ENCODE measurements at places on chromosomes 16 and 17.

DNA sequence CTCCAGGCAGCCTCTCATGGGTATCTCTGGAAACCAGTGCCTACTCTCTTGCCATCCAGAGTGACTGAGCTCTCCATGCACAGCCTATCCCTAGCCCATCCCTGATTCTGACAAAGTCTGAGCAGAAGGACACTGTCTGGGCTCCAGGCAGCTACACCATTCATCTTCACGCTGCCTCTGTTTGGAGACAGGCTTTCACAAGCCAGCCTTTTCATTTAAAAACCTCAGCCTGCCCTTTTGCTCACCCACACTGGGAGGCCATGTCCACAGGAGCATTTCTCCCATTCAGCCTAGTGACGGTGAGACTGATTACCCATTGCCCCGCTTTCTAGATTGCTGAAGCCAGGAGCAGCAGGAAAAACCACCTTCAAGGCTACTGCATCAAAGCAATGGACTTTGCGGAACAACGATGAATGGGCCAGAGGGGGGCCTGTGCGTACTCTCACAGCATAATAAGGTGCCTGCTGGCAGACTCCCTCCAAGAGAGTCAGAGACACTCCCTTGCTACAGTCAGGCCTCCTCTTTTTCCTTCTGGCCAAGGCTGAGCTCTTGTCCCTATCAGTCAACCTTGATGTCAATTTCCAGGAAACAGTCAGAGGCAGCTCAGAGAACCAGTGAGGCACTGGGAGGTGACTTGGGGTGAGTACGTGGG lies 24.7 kb upstream of the CDH13 start:
- DNase-seq, result no peak

DNA sequence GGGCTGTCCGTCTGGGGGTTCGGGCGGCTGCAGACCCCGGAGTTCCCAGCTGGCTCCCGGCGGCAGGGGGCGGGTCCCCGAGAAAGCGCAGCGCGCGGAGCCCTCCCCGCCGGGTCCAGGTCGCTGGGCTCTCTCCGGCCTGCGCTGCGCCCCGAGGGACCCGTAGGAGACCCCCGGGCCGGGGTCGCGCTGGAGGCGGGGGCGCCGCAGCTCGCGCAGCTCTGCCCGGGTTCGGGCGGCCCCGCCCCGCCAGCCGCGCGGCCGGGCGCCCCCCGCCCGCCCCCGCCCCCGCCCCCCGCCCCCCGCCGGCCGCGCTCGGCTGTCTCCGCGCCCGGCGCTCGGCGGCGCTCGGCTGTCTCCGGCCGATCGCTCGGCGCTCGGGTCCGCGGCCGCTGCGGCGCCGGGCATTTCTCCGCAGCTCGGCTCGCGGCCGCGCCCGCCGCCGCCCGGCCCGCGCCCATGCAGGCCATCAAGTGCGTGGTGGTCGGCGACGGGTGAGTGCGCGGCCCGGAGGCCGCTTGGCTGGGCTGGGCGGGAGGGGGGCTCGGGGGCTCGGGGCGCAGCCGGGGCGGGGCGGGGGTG lies at the start of gene RAC3:
RAC3 (plus strand) TSS at position 376 of the 582 bp plus-strand sequence; CDS start at position 460, 84 bp downstream.
- DNase-seq, result no peak

DNA sequence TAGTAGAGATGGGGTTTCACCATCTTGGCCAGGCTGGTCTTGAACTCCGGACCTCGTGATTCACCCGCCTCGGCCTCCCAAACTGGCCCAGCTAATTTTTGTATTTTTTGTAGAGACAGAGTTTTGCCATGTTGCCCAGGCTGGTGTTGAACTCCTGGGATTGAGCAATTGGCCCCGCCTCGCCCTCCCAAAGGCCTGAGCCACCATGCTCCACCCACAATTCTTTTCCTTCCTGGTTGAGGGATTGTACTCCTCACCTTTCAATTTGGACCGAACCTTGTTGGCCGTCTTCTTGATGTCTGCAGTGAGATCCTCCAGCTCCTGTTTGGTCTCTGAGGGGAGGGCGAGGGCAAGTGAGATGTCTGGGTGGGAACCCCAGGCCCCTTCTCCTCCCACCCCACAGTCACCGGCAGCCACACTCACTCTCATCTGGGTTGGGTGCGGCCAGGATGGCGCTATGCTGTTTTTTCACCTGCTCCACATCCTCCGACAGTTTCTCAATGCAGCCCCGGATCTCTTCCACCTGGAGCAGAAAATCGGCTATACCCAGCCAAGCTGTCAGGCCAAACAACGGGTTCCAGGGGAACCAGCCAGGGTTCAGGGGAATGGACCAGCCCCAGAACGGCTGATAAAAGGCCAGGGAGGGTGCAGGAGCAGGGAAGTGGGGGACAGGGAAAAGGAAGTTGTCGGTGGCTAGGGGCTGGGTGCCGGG lies 9.6 kb downstream of the STX1B start:
- DNase-seq, result no peak

GRCh38 chr17:50269477-50270434 lies 4.5 kb upstream of the TMEM92 start:
- DNase-seq, result peak; percentile 78

DNA sequence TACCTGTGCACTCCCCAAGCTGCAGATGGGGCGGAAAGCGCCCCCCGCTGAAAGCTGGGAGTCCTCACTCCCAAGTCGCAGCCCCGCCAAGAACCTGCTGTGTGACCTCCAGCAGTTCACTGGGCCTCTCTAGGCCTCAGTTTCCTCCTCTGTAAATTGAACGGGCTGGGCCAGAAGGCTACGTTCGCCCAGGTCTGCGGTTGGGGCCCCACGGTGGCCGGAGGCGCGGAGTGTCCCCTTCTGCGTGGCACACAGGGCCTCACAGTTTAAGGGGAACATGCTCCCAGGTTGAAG lies 628 bp downstream of the GALK1 start:
- peak; percentile 80 for DNase-seq

DNA sequence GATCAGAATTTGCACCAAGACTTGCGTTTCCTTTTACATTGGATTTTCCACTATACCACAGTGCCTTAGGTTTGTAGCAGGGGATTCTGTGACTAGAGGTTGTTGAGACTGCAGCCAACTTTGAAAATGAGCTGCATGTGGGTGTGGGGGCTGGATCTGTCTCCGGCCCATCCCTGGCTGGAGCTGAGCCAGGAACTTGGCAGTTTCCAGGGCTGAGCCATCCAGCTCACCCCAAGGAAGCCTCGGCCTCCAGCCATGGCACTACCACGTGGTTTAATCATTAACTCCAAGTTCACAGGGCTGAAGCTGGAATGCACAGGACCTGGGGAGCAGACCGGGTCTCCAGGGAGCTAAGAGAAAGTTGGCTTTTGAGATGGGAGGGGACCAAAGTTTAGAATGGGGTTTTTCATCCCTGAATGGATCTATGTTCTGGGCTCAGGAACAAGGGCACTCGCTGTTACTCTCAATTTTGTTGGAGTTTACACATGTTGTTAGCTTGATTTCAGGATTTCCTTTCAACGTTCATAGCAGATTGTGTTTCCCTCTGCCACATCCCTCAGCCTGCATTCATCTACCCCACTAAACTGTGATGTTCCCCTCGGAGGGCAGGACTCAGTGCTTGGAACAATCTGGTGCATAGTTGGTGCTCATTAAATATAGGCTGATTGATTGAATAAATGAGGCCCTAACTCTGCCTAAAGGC lies 42.3 kb upstream of the HNF1B start:
- DNase-seq, result no peak

DNA sequence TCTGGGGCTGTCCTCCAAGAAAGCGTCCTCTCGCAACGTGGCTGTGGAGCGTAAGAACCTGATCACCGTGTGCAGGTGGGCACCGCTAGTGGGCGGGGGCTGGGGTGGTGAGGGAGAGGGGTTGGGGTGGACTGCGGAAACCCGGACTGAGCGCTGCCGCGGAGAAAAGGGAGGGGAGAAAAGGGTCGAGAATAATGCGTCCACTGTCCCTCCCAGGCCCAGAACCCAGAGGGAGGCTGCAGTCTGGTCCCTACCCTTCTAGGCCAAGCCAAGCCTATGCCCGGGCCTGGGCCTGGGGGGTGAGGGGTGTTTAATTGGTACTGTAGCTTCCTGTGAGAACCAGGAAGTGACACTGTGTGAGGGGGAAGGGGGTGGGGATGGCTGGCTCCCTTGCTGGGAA lies 464 bp downstream of the RUNDC3A start:
- DNase-seq, result no peak

DNA sequence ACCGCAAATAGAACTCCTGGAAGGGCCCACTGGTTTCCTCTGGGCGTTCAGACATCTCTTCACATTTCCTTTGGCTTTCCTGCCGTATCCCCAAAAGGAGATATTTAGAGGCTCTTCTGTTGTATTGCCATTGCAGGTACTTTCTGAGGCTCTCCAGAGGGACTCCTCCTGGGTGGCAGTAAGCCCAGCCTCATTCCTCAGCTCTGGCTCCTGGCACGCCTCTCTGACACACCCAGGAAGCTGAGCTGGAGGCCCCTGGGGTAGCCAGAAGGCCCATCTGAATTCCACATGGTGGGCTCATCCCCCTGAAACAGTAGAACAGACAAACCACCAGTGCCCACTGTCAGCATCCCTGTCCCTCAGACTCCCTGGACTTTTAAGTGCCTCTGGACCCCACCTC lies 206.7 kb downstream of the PARN start:
- no peak for DNase-seq

DNA sequence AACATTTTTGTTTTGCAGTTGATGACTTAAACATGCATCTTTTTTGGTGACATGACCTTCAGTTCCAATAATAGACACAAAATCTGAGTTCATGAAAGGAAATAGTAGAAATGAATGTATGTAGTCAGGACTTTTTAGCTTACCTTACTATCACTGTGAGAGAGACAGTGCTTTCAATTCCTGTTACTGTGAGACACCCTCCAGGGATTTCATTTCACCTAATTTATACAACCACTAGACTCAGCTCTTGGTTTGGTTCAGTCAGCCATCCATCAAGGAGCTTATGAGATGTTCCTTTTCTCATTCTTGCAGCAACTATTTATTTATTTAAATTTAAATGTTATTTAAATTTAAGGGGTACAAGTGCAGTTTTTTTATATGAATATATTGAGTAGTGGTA lies 77.9 kb downstream of the MAP2K4 start:
- DNase-seq, result no peak

DNA sequence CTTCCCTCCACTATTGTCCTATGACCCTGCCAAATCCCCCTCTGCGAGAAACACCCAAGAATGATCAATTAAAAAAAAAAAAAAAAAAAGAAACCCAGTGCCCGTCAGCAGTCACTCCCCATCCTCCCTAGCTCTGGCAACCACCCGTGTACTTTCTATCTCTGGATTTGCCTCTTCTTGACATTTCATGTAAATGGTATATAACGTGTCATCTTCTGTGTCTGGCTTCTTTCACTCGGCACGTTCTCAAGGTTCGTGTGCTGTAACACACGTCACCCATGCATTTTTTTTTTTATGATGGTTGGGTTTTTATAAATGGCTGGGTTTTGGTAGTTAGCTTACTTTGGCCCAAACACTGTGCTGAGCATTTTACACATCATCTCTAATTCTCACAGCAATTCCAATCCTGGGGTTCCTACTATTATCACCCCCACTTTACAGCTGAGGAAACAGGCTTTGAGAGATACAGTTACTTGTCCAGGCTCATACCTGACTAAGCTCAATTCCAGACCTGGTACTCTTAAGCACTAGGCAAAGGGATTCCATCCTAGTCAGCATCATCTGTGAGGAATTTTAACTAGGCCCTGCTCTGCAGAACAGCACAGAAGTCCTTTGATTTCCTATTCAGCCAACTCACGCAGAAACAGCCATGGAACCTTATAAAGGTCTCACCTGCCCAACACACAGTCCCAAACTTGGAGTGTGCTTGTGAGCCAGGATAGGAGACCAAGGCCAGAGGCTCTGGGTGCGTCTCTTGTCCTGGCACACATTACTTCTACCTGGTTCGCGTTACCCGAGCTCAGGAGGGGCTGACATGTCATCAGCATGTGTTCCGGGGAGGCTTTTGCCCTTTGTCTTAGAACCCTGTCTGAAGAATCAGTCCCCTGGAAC lies 11.7 kb downstream of the NDUFAB1 start:
- no peak for DNase-seq

DNA sequence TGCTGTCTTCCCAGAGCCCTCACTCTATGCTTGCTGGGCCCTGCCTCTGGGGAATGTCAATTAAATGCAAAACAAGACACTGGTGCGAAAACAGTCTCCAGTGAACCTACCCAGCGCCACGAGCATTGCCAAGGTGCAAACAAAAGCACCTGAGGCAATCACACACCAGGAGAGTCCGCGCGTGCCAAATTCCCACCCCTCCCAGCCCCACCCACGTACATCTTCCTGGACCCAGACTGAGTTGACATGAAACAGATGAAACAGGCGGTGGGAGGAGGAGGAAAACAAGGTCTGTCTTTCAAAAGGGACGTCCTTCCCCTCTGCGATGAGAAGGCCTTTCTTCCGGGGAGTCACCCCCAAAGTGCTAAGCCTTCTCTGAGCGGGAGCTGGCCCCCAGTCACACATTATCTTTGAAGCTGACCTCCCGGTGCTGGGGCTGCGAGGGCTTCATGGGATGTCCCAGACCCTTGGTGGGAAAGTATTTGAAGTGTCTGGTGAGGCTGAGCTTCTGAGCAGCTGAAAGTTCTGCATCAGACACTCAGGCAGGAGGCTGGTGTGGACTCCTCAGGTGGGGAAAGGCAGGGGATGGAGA lies 200.4 kb downstream of the AXIN2 start:
- DNase-seq, result no peak

DNA sequence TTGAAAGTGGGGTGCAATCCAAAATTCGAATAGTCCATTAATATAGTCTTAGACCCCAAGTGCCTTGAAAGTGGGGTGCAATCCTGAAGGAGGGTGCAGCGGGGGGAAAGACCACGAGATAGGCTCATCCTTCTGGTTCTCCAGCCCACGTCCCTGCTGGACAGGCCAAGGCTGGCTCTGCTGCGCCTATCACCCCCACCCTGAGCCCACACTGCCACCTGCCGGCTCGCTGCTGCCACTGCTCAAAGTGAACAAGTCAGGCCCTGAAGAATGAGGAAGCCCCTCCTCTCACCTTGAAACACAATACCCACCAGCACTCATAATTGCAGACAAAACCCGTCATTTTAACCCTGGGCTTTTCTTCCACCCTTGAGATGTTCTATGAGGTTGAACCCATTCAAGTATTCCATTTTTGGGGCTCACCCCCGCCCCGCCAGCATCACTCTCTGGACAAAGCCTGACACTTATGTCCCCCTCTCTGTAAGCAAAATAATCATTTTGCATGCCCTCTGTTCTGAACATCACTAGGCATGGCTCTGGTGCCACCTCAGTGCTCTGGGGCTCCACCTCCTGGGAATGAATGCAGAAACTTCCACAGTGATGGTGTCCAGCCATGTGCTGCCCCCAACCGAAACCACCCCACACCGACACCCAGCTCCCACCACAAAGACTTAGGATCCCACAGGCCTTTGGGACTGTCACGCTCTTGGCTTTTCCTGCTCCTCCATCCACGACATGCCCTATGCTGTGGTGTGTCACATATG lies 56.8 kb downstream of the BEAN1 start:
- peak; percentile 89 for DNase-seq

DNA sequence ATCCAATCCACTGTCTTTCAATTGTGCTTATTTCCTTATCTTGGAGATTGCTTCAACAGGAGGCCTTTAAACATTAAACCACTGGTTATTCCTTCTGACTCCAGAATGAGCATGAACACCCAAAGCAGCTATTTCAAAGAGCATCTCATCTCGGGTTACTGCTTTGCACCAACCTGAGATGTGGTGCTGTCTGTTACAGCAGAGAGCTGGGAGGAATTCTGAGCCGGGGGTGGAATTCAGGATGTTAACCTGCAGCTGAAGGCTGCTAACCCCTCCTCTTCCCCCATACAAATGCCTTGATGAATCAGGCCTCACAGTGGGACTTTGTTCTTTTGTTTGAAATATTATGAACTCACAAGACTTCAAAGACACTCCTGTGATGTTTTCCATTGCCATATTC lies 113.1 kb downstream of the SHISA9 start:
- DNase-seq, result no peak

Measured in activated CD8-positive, alpha-beta memory T cell treated with anti-CD3 and anti-CD28 coated beads for 24 hours (primary cell).